ENCODE measurements at places on chromosomes 3 and 15.

- DNase-seq = no peak
These were observed 53.8 kb downstream of the LRRK1 start for GRCh38 chr15:100972975-100973350.

- DNase-seq = no peak
These were observed 228.2 kb downstream of the TCF12 start for GRCh38 chr15:57146506-57147201.

GRCh38 chr3:17761563-17761962 lies 19.1 kb upstream of the TBC1D5 start:
- DNase-seq = no peak

DNA sequence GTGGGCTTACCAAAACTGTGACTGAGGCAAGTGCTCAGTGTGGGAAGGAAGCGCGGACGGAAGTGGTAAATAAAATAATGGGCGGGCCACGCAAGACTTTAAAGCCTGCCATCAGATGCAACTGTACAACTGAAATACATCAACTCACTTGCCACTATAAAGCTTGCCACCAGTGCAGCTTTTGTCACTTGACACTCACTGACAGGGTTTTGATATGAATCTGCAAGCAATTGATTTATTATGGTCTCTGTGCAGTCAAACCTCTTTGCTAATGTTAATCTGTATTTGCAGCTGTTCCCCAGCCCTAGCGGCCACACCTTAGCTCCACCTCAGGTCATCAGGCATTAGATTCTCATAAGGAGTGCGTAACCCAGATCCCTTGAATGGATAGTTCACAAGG lies 2.3 kb upstream of the GFM1 start:
- no peak for DNase-seq

Measured in stimulated activated CD8-positive, alpha-beta memory T cell treated with anti-CD3 and anti-CD28 coated beads, Interleukin-4, amount 100 ng/mL, for 4 hours (primary cell).